Sigmoid colon (tissue), 7 donors: ENCODE measurements at places on chromosomes 3 and 15.

- H3K36me3 ChIP-seq, result no peaks in the 10 kb centered on the region
- H3K27me3 ChIP-seq, result no peaks in the 10 kb centered on the region
- no peak overlapping the region for H3K4me3 ChIP-seq
- DNase-seq, result no peak
- H3K27ac ChIP-seq, result no peak overlapping the region
Measured at GRCh38 chr3:106332884-106333283, 464.1 kb upstream of the CBLB start.

GRCh38 chr15:64836023-64836536, 5.6 kb upstream of the PLEKHO2 start:
- H3K27ac ChIP-seq, result peak overlapping the region; percentile 75
- no peaks in the 10 kb centered on the region for H3K27me3 ChIP-seq

DNA sequence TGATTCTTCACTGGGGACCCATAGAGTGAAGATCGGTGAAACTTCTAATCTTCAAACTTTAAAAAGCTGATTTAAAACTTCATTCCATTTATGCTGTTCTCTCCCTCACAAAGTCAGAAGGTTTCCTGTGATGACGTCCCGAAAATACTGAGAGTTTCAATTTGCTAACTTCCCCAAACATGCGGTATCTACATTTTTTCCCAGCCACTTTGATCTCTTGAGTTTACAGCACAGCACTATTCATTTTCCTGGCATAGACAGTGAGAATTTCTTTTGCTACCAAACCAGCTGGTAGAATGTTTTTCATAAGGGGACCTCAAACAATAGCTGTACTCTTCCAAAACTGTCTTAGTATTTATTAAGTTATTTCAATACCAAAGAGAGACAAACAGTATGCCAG, 156.8 kb downstream of the LSAMP start:
- peak overlapping the region; percentile 52 for H3K27ac ChIP-seq
- H3K4me3 ChIP-seq, result no peak overlapping the region
- peaks cover 35% of the 10 kb centered on the region for H3K4me1 ChIP-seq
- no peak for DNase-seq
- no peaks in the 10 kb centered on the region for H3K27me3 ChIP-seq

GRCh38 chr3:4845882-4846281, 133.4 kb upstream of the BHLHE40 start:
- no peak overlapping the region for H3K27ac ChIP-seq
- H3K27me3 ChIP-seq, result no peaks in the 10 kb centered on the region
- no peak for DNase-seq
- H3K4me3 ChIP-seq, result no peak overlapping the region

DNA sequence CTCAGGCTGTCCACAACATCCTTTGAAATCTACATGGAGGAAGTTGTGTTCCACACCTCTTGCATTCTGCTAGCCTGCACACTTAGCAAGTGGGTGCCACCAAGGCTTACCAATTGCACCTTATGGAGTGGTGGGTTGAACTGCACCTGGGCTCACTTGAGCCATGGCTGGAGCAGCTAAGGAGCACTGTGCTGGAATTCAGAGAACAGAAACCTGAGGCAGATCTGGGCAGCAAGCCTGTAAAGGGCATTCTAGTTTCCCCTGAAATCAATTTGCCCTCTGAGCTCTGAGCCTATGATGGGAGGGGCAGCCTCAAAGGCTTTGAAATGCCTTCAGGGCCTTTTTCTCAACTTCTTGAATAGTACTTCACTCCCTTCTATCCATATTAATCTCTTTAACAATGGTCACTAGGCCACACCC, 18.0 kb downstream of the BTLA start:
- no peaks in the 10 kb centered on the region for H3K27me3 ChIP-seq
- no peak overlapping the region for H3K4me3 ChIP-seq
- H3K36me3 ChIP-seq, result no peaks in the 10 kb centered on the region
- no peak overlapping the region for H3K27ac ChIP-seq
- H3K4me1 ChIP-seq, result no peaks in the 10 kb centered on the region

- no peaks in the 10 kb centered on the region for H3K4me1 ChIP-seq
- no peak for DNase-seq
- H3K27me3 ChIP-seq, result no peaks in the 10 kb centered on the region
- H3K27ac ChIP-seq, result no peak overlapping the region
Measured at GRCh38 chr3:125200731-125201139, 11.8 kb downstream of the SLC12A8 start.

- H3K27me3 ChIP-seq, result no peaks in the 10 kb centered on the region
- no peak overlapping the region for H3K4me3 ChIP-seq
- no peaks in the 10 kb centered on the region for H3K4me1 ChIP-seq
- H3K36me3 ChIP-seq, result no peaks in the 10 kb centered on the region
- no peak for DNase-seq
Measured at GRCh38 chr15:68028137-68028887, 25.8 kb upstream of the PIAS1 start.
